ENCODE measurements at places on chromosomes 11 and 22. TPM values are rescaled to one million over a fixed set of nuclear protein-coding genes. Genes with fewer than 3 reads are reported as not detected.

DNA sequence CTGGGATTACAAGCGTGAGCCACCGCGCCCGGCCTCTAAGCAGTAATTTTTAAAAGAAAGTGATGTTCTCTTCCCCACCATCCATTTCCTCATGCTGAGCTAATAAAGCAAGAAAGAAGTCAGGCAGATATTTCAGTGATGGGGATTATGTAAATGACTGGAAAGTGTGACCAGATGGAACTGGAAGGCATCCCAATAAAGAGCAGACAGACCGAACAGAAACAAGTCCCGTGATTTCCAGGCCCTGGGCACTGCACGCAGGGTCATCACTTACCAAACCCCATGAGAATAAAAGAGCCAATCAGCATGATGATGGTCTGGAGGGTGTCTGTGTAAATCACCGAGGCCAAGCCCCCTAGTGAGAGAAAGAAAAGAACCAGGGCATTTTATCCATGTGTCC lies 18.2 kb downstream of the SLC5A4 start:
- no peak for DNase-seq

DNA sequence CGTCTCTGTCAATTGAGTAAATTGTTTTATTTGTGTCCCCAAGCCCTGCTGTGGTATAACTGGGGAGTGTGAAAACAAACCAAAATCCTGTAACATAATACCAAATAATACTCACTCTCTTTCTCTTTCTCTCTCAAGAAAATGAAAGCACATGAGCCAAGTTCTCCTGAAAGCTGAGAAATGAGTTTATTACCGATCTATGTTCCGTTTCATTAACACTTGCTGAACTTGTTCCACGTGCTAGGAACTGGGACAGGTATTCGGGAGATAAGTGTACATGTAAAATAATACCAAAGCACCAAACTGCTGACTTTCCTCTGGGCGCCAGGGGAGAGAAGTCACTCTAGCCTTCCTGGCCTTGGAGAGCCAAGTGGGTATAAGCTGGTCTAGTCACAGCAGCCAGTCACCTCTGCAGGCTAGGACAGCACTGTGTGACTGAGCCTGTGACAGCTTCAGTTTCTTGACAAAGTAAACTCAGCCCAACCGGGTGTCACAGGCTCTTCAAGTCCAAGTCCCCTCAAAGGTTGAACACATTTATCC lies 23.1 kb downstream of the CD6 start:
- DNase-seq, result no peak

GRCh38 chr22:46220921-46221320 lies 29.2 kb downstream of the CDPF1 start:
- DNase-seq, result peak; percentile 13

GRCh38 chr22:24170188-24170587 lies 11.1 kb upstream of the SUSD2 start:
- no peak for DNase-seq

- DNase-seq, result no peak
Observed at GRCh38 chr11:78336877-78337553, 80.6 kb downstream of the GAB2 start.

DNA sequence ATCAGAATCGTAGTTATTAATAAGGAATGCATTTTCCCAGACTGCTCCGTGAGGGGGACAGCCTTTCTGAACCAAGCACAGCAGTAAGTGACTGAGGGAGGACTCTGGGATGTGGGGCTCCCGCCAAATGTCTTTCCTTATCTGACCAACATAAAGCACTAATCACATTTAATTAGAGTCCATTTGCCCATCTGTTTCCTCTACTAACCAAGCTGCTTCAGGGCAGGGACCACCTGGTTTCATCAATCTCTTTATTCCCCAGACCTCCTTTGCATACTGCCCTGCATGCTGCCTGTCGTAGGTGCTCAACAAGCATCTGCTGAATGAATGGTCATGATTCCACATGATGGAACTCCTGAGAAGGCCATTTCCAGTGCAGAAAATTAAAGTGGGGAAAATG lies 29.4 kb downstream of the SMCO4 start:
- no peak for DNase-seq

DNA sequence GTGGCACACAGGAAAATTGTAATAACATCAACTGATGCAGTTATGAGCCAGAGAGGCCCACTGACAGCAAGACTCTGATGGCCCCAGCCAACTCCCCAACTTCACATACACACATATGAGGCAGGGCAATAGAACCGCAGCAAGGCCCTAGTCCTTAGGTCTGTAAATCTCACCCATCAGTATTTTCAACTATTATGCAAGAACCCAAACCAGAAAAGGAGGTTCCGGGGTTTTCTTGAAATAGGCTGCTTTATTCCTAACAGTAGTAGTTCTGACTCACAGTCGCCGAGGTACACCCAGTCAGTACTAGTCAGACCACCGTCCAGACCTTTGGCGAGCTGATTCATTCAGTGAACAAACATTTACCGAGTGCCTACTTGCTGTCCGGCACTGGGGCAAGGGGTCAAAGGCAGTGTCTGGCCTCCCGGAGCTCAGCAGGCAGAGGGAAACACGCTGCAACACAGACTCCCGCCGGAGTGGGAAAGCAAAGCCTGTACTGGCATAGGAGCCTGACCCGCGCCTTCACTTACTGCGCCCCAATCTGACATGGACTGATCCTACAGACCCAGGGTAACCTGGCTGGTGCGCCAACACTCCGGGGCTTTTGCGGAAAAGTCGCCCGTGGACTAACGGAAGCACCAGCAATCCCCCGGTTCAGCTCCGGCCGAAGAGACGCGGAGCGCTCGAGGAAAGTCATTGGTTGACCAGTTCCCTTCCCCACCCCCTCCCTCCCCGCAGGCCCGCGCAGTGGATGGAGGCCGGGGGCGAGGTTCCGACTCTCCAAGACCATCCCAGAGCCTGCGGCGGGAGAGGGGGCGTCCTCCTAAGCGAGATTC lies 1.3 kb downstream of the PLEKHA7 start:
- peak; percentile 52 for DNase-seq

Gene CCT8L2
- total RNA-seq, result not detected

Gene RAG1
- 0.72 TPM for total RNA-seq

Gene OR52E8
- not detected for total RNA-seq

Measured in IMR-90 (cell line).